ENCODE measurements at places on chromosomes 13 and 19.

DNA sequence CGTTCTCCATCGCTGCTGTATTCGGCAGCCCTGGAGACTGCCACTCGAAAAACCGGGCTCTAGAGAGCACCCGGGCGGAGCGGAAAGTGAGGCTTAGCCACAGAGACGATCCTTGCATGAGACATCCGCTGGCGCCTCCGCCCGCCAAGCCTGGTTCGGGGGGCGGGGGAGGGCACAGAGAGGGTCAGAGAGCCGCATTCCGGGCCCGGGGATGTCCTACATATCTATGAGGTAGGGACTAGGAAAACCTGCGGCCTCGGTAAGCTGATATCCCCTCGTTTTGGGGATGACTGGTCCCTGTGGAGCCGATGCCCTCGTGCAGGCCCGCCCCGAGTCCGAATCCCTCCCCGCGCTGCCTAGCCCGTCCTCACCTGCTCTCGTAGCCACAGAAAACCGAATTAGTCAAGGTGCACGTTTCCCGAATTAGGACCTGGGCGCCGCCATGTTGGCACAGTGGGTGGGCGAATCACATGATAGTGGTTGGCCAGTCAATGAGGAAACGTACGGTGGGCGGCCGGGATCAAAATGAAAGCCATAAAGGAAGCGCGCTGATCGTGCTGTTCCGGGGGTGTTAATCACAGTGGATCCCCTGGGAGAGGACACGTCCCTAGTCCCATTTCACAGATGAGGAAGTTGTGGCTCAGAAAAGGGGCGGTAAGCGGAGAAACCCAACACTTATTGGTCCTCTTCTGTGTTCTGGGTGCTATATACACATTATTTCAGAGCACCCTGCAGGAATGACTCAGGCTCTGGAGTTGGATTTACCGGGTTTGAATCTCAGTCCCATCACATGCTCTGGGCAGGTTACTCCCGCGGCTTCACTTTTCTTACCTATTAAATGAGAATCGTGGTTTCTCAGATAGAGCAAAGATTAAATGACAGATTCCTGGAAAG, at the start of gene TRMT1:
Gene TRMT1, minus strand, starts transcription at position 459 of the 894 bp plus-strand sequence. Its CDS starts 341 bp downstream, at position 118.
- DNase-seq: peak; percentile 95

DNA sequence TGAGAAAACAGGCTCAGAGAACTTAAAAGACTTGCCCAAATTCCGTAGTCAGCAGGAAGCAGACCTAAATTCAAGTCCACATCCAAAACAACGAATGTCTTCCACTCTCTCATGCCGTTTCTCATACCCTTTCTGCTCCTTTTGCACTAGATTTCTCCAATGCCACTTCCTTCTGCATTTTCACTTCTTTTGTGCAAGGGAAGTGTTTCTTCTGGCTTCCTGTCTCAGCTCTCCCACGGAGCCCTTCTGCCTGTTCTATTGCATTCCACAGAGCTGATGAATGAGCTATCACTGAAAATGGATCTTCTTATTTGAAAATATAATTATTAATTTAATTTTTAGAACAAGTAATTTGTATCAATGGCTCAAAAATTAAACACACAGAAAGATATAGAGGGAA, 56.1 kb upstream of the STK24 start:
- DNase-seq: no peak

- no peak for DNase-seq
These were observed 11.2 kb upstream of the SLC7A10 start for GRCh38 chr19:33236696-33237390.

DNA sequence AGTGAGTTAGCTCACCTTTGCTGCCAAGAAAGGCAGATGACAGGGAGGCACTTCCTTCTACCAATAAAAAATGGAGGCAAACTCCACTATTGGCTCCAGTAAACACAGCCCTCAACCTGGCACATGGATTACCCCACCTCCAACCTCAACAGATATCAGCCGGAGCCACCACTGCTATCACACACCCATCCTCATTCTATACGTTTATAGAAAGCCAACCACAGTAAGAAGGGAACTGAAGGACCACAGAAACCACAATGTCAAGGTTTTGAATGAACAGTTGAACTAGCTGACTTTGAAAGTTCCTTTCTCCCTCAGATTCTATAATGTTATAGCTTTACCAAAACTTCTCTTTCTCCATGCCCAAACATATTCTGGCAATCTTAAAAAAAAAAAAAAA, 526.2 kb downstream of the UQCRFS1 start:
- no peak for DNase-seq

DNA sequence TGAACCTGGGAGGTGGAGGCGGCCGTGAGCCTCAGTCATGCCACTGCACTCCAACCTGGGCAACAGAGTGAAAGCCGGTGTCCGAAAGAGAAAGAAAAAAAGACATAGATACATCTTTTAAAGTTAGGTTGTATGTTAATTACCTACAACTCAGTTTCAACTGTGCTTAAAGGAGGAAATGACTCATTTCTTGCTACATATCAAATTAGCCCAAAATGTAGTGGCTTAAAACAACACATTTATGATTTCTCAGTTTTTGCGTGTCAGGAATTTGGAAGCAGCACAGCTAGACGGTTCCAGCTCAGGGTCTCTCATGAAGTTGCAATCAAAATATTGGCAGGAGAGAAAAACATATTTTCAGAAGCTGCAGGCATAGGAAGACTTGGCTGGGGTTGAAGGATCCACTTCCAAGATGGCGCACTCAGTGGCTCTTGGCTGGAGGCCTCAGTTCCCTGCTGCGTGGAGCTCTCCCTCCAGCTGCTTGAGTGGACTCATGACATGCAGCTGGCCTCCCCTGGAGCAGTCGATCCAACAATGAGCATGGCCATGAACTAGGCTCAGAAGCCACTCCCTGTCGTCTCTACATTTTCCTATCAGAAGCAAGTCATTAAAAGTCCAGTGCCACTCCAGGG, 7.1 kb downstream of the LDLR start:
- peak; percentile 88 for DNase-seq

- DNase-seq: no peak
These were observed 9.9 kb downstream of the SYT3 start for GRCh38 chr19:50629801-50630200.

DNA sequence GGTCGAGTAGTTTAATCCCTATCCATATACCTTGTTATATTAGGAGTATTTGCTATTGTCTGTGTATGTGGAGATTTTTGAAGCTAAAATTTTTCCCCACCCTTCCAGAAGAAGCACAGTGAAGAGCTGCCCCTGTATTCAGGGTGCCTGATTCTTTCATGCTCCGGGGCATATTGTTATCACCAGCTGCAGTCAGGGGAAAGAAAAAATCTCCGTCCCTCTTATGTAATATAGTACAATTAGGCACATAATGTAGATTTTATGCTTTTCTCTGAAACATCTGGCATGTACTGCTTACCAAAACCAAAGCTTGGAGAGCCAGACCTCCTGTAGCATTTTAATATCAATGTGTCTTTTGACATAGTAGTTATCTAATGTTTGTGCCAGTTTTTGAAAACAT, 214.9 kb upstream of the EDNRB start:
- no peak for DNase-seq

DNA sequence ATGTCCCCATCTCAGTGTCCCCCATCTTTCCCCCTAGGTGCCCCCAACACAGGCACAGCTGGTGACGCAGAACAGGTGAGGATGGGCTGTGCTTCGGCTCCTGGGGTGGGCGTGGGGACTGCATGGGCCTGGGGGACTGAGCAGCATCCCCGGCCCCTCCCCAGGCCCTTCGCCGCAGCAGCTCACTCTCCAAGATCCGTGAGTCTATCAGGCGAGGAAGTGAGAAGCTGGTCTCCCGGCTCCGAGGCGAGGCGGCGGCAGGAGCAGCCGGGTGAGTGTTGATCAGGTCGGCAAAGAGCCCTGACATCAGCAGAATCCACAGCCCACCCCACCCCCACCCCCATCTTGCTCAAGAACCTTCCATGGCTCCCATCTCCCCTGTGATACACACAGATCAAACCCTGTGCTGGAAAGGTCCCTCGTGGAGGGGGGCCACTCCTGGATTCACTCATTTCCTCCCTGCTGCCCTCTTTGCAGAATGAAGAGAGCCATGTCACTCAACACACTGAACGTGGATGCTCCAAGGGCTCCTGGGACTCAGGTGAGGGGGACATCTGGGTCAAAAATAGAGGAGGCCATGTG, 10.0 kb downstream of the KLC3 start:
- DNase-seq: no peak

DNA sequence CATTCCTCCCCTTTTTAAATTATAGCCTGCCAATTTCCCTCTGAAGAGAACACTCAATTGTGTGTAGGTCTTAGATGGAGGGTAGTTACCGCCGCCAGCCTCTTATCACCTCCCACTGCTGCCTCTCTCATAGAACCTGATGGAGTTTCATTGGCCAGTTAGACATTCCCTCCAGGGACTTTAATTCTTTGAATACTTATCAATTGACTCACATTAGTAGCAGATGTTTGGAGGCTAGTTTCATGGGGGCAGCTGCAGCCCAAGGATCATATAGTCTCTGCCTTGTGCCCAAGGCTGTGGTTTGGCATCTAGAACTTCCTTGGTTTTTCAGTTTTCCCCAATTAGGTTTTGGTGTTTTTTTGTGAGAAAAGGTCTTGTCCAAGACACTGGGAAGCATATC, 318.9 kb upstream of the HTR2A start:
- peak; percentile 67 for DNase-seq

- peak; percentile 30 for DNase-seq
These were observed 27.2 kb downstream of the SPRY2 start for GRCh38 chr13:80313668-80314256.

DNA sequence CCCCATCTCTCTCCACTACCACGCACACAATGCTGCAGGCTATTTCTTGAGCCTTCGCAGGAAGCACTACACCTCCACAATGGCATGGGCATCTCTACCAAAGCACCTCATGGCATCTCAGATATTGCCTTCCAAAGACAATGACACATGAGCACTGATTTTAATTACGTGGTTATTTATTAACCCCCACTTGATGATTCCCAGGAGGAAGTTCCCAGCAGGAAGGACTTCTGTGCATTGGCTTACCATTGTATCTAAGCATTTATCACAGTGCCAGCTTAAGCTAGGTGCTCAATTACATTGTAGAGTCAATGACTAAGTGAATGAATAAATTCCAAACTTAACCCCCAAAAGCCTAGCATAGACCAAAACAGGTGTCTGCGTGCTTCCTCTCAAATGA, 101.4 kb downstream of the ABCC4 start:
- DNase-seq: no peak

- DNase-seq: no peak
These were observed 239.9 kb downstream of the SPRY2 start for GRCh38 chr13:80101040-80101439.

DNA sequence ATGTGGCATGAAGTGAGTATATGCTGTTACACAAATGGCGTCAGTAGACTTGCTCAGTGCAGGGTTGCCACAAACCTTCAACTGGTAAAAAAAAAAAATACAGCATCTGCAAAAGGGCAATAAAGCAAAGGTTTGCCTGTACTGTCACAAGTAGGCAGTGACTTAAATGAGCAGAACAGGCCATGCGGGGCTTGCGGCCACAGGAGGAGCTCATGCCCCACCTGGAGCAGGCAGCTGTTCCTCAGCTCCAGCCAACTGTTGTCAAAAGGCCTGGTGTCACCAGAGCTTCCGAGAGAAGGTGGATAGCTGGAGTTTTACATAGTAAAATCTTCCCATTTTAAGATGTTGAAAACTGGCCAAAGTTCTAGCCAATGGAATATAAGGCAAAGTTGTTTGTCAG, 7.7 kb downstream of the ATP7B start:
- no peak for DNase-seq

- no peak for DNase-seq
These were observed 47.8 kb downstream of the GADD45B start for GRCh38 chr19:2523630-2524311.

DNA sequence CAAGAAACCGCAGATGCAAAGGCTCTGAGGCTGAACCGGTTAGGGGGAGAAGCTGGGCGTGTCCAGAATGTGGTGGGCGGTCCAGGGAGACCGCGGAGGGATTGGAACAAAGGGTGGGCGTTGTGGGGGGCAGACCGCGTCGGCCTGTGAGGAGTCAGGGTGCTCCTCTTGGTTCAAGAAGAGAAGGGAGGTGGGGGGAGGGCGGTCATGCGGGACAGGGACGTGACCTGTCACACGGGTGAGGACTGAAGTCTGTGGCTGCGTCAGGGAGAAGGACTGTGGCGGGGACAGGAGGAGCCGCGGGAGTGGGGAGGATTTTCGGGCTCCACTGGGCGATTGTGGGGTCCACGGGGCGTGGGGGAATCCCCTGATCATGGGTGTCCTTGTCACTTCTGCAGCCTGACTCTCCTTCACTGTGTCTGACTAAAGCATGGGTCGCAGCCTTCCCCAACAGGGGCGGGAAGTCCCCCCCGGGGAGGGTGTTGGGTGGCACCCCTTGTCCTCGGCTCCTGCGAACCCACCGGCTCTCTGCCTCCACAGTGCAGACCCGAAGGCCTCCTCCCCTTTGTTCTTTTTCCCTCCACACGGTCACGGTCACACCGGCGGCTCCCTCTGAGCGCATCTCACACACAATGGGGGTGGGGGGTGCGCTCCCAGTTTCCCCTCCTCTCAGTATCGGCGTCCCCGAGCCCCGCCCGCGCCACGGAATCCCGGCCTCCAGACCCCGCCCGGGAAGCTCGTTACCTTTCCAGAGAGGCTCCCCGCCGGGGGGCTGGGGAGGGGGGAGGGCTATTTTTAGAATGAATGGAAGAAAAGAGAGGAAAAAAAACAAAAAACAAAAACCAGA, 16.4 kb upstream of the KCNN1 start:
- DNase-seq: no peak

DNA sequence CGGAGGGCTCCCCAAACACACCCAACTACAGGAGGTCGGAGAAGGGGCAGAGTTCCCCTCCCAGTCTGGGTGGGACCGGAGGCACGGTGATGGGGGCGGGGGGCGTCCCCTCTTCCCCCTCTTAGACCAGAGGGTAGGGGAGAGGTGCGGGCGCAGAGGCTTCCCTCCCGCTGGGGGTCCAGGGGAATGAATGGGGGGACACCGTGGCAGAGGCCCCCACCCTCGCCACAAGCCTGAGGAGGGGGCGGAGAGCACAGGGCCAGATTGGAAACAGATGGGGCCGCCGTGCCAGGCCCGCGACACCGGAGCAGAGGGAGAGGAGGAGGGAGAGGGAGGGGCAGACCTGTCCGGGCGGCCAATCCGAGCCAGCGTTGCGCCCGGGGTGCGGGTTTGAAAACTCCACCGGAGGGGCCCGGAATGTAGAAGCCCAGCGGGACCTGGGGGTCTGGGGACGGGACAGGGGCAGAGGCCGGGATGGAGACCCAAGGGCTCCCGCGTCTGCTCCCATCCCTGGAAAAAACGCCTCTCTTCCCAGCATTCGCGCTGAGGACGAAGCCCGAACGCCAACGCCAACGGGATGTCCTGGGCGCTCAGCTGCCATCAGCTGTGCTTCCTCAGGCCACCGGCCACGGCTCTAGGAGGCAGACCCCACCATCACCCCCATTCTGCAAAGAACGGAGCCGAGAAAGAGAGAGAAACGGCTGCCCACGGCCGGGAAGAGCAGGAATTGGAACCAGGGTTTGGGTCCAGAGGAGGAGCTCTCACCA, 46.8 kb downstream of the PTPRS start:
- no peak for DNase-seq

All from MCF 10A (cell line).